Thyroid gland (tissue), 4 donors: ENCODE measurements at places on chromosomes 12 and 14. TPM values are rescaled to one million over a fixed set of nuclear protein-coding genes. Genes with fewer than 3 reads are reported as not detected.
A peak's percentile ranks its signal among the peaks of the same experiment; 100 is the strongest.

Gene ABCC9
- 10.5 TPM for total RNA-seq

Gene AQP6
- total RNA-seq = not detected

Gene MDM1
- 33.9 TPM for total RNA-seq

Gene ENDOU
- 1.9 TPM for total RNA-seq

Gene NEDD8
- 194 TPM for total RNA-seq

Gene ABCD2
- total RNA-seq = 0.33 TPM

Gene FAM90A1
- not detected for total RNA-seq

DNA sequence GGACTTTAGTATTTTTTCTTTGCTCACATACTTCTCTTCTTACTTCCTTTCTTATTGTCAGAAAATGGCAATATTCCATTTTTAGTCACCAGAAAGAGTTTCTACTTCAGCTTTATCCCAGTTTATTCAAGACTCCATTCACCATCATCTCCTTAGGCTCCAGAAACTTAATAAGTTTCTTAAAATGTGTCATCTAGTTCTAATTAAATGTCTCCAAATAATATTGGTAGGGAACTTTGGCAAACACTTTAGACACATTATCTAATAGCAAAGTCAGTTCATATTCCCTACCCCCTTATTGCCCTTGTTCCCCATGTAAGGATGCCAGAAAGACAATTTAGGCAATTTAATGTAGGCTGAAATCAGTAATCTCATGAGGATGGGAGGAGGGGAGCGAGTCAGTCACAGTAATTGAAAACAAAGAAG, 15.1 kb downstream of the EPYC start:
- H3K27ac ChIP-seq = no peak overlapping the region
- no peaks in the 10 kb centered on the region for H3K36me3 ChIP-seq
- DNase-seq = no peak
- H3K4me3 ChIP-seq = no peak overlapping the region
- no peaks in the 10 kb centered on the region for H3K4me1 ChIP-seq

GRCh38 chr14:63296060-63296563, 22.6 kb downstream of the GPHB5 start:
- no peak for DNase-seq
- H3K27ac ChIP-seq = peak overlapping the region; percentile 64
- no peaks in the 10 kb centered on the region for H3K36me3 ChIP-seq
- no peaks in the 10 kb centered on the region for H3K27me3 ChIP-seq

DNA sequence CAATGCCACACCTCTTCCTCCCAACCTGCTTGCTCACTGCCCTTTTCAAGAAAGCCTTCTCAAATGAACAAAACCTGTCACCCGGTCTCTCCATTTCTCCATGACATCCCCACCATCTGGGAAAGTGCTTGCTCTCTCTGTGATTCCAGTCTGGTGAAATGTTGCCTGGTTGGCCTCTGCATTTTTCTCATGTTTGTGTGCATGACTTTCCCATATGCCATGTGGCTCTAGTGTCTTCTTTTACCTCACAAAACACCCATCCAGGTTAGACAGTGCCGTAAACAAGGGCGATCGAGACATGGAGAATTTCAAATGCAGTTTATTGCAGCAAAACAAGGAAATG, 5.8 kb downstream of the KRT1 start:
- no peaks in the 10 kb centered on the region for H3K36me3 ChIP-seq
- no peak for DNase-seq
- H3K4me1 ChIP-seq = no peaks in the 10 kb centered on the region

DNA sequence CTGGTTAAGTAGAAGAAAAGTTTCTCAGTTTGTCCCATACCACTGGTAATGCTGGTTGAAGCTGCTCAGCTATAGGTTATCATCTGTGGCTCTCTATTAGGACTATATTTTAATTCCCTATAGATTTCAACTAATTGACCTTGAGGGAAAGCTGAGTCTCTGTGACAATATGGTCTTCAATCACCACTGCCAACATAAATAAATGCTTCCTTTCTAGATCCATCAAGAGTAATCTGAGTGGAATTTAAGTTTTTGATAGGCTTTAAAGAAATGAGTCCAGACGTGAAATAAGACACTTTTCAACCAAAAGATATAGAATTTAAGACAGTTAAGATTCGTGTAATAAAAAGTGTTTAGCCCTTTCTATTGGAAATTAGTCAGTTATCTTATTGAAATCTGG, 63.5 kb upstream of the MYF6 start:
- H3K27ac ChIP-seq = no peak overlapping the region
- no peak for DNase-seq
- no peaks in the 10 kb centered on the region for H3K27me3 ChIP-seq
- no peak overlapping the region for H3K4me3 ChIP-seq

GRCh38 chr12:30796313-30796780, 41.6 kb upstream of the CAPRIN2 start:
- no peak overlapping the region for H3K27ac ChIP-seq
- peaks cover 15% of the 10 kb centered on the region for H3K4me1 ChIP-seq
- no peaks in the 10 kb centered on the region for H3K36me3 ChIP-seq
- H3K4me3 ChIP-seq = peak overlapping the region; percentile 48
- no peaks in the 10 kb centered on the region for H3K27me3 ChIP-seq

- peaks cover 8% of the 10 kb centered on the region for H3K4me1 ChIP-seq
- no peaks in the 10 kb centered on the region for H3K36me3 ChIP-seq
- no peak for DNase-seq
These were observed 107.2 kb downstream of the DUSP6 start for GRCh38 chr12:89245090-89245489.

DNA sequence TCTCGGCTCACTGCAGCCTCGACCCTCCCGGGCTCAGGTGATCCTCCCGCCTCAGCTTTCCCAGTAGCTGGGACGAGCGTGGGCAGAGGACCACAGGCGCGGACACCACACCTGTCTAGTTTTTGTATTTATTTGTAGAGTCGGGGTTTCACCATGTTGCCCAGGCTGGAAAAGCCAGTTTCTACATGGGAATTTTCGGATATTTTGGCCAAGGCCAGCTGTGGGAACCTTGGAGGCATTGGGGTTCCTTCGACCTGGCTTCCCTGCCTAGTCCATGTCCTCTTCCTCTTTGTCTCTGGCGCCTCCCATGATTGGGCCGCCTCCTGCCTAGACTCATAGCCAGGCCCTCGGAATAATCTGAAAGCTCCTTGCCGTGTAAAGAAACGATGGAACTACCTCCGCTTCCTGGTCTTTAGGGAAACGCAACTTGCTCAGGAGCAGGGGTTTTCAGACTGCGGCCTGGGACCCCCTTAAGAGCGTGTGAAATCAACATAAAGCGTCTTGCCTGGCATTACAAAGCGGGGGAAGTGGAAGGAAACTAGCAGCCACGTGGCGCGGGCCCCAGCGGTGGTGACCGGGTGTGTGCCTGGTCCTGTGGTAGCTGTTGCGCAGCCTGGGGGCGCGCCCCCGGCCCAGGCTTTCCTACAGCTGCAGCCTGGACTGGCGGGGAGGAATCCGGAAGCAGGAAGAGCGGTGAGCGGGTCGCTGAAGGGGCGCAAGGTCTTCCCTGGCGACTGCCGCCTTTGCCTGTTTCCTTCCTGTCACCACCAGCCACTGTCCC, 1.4 kb upstream of the HSP90AA1 start:
- H3K27ac ChIP-seq = peak overlapping the region; percentile 98
- no peaks in the 10 kb centered on the region for H3K27me3 ChIP-seq
- H3K4me1 ChIP-seq = peaks cover 41% of the 10 kb centered on the region
- peaks cover 20% of the 10 kb centered on the region for H3K36me3 ChIP-seq

- peaks cover 34% of the 10 kb centered on the region for H3K4me1 ChIP-seq
- peak overlapping the region; percentile 83 for H3K27ac ChIP-seq
- H3K4me3 ChIP-seq = no peak overlapping the region
- no peaks in the 10 kb centered on the region for H3K27me3 ChIP-seq
- no peak for DNase-seq
- H3K36me3 ChIP-seq = no peaks in the 10 kb centered on the region
These were observed 511.4 kb downstream of the PCNX1 start for GRCh38 chr14:71418532-71419245.

GRCh38 chr14:99660794-99661193, 15.9 kb downstream of the HHIPL1 start:
- H3K4me1 ChIP-seq = no peaks in the 10 kb centered on the region
- no peak overlapping the region for H3K4me3 ChIP-seq
- no peak overlapping the region for H3K27ac ChIP-seq
- H3K27me3 ChIP-seq = peaks cover 13% of the 10 kb centered on the region
- DNase-seq = no peak

DNA sequence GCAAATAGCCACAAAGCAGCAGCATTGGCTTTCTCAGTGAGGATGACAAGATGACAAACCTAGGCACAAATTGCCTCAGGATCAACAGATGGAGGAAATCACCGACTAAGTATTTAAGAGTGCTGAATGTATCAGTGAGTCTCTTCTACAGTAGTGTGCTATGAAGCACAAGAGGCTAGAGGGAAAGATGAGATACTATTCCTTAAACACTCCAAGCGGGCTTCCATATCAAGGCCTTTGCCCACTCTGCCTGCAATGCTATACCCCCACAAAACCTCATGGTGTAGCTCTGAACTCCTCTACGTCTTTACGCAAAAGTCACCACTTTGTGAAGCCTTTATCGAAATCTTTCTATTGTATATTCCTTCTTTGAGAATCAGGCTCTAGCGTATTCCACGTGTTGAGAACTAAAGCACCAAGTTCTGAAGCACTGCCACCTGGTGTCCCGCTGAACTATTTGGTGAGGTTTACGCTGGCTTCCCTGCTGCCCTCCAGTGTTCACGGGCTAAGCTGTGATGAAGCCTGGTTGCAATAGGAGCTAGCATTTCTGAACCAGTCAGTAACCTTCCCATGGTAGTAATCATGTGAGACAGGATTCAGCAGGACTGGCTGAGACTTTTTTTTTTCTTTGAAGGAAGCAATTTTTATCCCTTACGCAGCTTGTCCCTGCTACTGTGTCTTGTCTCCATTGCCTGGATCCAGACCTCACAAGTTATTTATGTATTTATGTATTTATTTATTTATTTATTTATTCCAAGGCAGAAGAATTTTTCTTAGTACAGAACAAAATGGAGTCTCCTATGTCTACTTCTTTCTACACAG, 426.5 kb upstream of the OR4E1 start:
- peak; percentile 84 for DNase-seq
- H3K4me3 ChIP-seq = no peak overlapping the region
- no peak overlapping the region for H3K27ac ChIP-seq
- H3K36me3 ChIP-seq = no peaks in the 10 kb centered on the region

- H3K27me3 ChIP-seq = no peaks in the 10 kb centered on the region
- H3K4me1 ChIP-seq = no peaks in the 10 kb centered on the region
- no peak for DNase-seq
- H3K36me3 ChIP-seq = peaks cover 36% of the 10 kb centered on the region
These were observed 47.8 kb downstream of the EID3 start for GRCh38 chr12:104351057-104351983.

DNA sequence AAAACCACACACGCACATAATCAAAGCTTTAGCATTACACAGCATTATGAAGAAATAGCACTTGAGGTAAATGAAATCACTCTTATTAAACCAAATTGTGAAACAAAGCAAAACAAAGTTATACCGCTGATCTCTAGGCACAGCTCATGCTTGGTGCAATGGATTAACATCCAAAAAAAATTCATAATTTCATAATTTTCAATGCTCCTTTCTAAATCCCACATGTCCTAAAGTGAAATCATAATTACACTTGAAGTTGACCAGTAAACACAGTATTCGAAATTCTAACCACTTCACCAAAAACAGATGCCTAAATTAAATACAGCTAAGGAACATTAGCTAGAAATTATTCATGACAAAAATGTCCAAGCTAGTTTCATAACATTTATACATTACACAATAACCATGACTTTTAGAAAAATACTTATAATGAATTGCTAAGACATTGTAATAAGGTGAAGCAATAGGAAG, 1.5 kb downstream of the MLH3 start:
- H3K4me3 ChIP-seq = no peak overlapping the region
- peaks cover 46% of the 10 kb centered on the region for H3K4me1 ChIP-seq
- DNase-seq = no peak
- H3K36me3 ChIP-seq = no peaks in the 10 kb centered on the region
- H3K27ac ChIP-seq = peak overlapping the region; percentile 94
- H3K27me3 ChIP-seq = no peaks in the 10 kb centered on the region

- no peaks in the 10 kb centered on the region for H3K36me3 ChIP-seq
- no peak overlapping the region for H3K27ac ChIP-seq
- no peak for DNase-seq
- H3K4me3 ChIP-seq = no peak overlapping the region
- no peaks in the 10 kb centered on the region for H3K27me3 ChIP-seq
- no peaks in the 10 kb centered on the region for H3K4me1 ChIP-seq
These were observed 183.8 kb upstream of the ARHGAP5 start for GRCh38 chr14:31893221-31893757.

- no peaks in the 10 kb centered on the region for H3K4me1 ChIP-seq
- H3K4me3 ChIP-seq = no peak overlapping the region
- DNase-seq = no peak
These were observed 75.2 kb upstream of the MAX start for GRCh38 chr14:65177551-65177950.

GRCh38 chr14:75579882-75580281, 1.5 kb downstream of the FLVCR2 start:
- H3K27ac ChIP-seq = no peak overlapping the region
- DNase-seq = peak; percentile 46
- H3K36me3 ChIP-seq = no peaks in the 10 kb centered on the region

DNA sequence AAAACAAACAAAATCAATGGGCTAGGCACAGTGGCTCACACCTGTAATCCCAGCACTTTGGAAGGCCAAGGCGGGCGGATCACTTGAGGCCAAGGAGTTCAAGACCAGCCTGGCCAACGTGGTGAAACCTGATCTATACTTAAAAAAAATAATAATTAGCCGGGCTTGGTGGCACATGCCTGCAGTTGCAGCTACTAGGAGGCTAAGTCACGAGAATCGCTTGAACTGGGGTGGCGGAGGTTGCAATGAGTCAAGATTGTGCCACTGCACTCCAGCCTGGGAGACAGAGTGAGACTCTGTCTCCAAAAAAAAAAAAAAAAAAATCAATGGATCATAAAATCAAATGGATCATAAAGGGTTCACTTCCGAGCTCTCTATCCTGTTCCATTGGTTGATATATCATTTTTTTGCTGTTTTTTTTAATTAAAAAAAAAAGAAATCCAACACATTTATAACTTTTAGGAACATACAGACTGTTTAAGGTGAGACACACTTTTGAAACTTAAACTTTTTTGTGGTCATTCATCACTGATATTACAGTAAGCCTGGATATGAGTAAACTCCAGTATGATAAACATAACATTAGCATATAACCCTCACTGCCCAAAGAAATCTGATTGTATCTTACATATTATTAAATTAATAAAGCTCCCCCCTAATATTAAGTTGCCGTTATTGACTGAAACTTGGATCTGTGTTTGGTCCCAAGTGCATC, 22.1 kb downstream of the MOK start:
- no peaks in the 10 kb centered on the region for H3K27me3 ChIP-seq
- no peaks in the 10 kb centered on the region for H3K4me1 ChIP-seq
- no peak for DNase-seq
- H3K36me3 ChIP-seq = peaks cover 10% of the 10 kb centered on the region
- no peak overlapping the region for H3K27ac ChIP-seq
- no peak overlapping the region for H3K4me3 ChIP-seq

DNA sequence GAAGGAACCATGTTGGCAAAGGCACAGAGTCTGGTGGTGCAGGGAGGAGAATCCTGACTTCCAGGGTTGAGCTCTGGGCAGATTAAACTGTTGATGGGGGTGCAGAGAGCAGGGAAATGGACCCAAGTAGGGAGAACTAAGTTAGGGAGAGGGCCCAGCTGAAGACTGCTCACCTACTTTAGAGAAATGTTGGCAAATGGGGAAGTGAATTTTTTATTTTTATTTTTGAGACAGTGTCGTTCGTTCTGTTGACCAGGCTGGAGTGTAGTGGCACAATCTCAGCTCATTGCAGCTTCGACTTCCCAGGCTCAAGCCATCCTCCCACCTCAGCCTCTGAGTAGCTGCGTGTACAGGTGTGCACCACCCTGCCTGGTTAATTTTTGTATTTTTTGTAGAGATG, 32.1 kb upstream of the TUBA1A start:
- no peak overlapping the region for H3K4me3 ChIP-seq
- DNase-seq = no peak
- no peaks in the 10 kb centered on the region for H3K27me3 ChIP-seq
- no peaks in the 10 kb centered on the region for H3K36me3 ChIP-seq
- H3K4me1 ChIP-seq = no peaks in the 10 kb centered on the region
